ENCODE measurements at places on chromosomes 16 and 17.

DNA sequence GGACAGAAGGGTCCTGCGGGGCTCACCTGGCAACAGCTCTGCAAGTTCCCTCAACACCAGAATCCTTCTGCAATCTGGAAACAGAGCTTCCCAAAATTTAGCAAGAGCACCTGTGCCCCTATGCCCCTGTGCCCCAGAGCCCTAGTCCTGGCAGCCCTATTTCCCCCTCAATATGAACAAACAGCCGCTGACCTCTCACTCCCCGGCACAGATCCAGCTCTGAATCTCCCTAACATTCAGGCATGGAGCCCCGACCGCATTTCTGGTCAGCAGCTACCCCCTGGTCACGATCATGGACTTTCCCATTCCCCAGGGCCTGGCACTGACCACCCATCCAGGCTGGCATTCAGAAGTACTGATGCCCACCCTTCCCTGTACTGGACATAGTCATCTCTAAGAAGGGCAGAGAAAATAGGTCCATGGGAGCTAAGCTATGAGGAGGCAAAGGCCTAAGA, 110.8 kb upstream of the SMURF2 start:
- DNase-seq: no peak
- H3K27me3 ChIP-seq: peaks cover 7% of the 10 kb centered on the region
- H3K27ac ChIP-seq: peak overlapping the region; percentile 16

GRCh38 chr16:49838441-49839016, 17.4 kb downstream of the ZNF423 start:
- H3K36me3 ChIP-seq: no peaks in the 10 kb centered on the region
- H3K4me1 ChIP-seq: peaks cover 21% of the 10 kb centered on the region
- H3K27me3 ChIP-seq: peaks cover 25% of the 10 kb centered on the region
- H3K27ac ChIP-seq: no peak overlapping the region
- H3K4me3 ChIP-seq: no peak overlapping the region
- no peak for DNase-seq

DNA sequence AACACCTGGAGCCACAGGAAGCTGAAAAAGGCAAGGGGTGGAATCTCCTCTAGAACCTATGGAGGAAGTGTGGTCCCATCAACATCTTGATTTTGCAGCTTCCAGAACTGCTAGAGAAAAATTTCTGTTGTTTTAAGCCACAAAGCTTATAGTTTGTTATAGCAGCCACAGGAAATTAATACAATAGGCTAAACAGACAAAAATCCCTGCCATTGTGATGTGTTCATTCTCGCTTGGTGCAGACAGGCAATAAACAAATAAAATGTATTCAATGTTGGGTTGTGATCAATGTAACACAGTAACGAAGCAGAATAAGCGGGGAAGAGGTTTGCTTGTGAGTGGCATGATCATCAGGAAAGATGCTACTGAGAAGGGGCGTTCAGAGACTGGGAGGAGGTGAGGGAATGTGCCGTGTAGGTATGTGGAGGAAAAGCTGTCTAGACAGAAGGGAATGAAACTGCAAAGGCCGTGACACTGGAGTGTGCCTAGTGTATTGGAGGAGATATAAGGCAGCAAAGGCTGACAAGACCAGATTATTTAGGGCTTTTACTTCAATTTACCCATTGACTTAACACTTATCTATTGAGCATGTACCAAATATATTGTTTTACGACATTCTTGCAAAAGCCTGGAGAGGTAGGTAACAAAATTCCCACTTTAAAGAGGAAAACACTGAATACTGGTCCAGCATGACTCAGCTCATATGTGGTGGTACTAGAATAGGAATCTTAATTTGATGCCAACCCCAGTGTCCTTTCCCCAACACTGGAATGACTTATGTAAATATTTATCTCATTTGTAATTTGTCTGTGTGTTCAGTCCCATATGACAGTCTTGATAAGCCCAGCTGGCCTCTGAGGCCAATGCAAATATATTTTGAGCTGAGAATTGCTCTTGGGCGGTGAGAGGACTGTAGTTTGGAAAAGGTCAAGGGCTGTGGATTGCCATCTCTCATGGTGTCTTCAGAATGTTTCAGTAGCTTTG, 375.9 kb downstream of the CDH13 start:
- no peaks in the 10 kb centered on the region for H3K4me1 ChIP-seq
- no peaks in the 10 kb centered on the region for H3K36me3 ChIP-seq
- no peak for DNase-seq
- H3K27ac ChIP-seq: no peak overlapping the region
- no peak overlapping the region for H3K4me3 ChIP-seq

- no peak overlapping the region for H3K4me3 ChIP-seq
- H3K4me1 ChIP-seq: peaks cover 49% of the 10 kb centered on the region
- H3K27me3 ChIP-seq: peaks cover 51% of the 10 kb centered on the region
- no peaks in the 10 kb centered on the region for H3K36me3 ChIP-seq
- no peak for DNase-seq
- H3K27ac ChIP-seq: no peak overlapping the region
Observed at GRCh38 chr17:76840443-76840767, 27.8 kb upstream of the MGAT5B start.

- H3K4me1 ChIP-seq: peaks cover under 1% of the 10 kb centered on the region
- DNase-seq: no peak
- no peak overlapping the region for H3K4me3 ChIP-seq
Observed at GRCh38 chr16:9154567-9155410, 63.3 kb downstream of the HAPSTR1 start.

GRCh38 chr16:55488306-55488705, 9.3 kb downstream of the MMP2 start:
- no peak overlapping the region for H3K4me3 ChIP-seq
- no peaks in the 10 kb centered on the region for H3K4me1 ChIP-seq
- H3K27me3 ChIP-seq: peaks cover 13% of the 10 kb centered on the region
- H3K27ac ChIP-seq: no peak overlapping the region
- no peaks in the 10 kb centered on the region for H3K36me3 ChIP-seq

- no peak for DNase-seq
- H3K27ac ChIP-seq: no peak overlapping the region
- peaks cover 25% of the 10 kb centered on the region for H3K4me1 ChIP-seq
- H3K4me3 ChIP-seq: no peak overlapping the region
Observed at GRCh38 chr17:80995131-80995530, 3.5 kb downstream of the CHMP6 start.

GRCh38 chr17:7060165-7060891, 16.4 kb upstream of the SLC16A11 start:
- H3K27me3 ChIP-seq: peaks cover 22% of the 10 kb centered on the region
- H3K36me3 ChIP-seq: no peaks in the 10 kb centered on the region
- no peak overlapping the region for H3K27ac ChIP-seq
- H3K4me1 ChIP-seq: peaks cover 15% of the 10 kb centered on the region

Measured in stimulated activated naive B cell treated with anti-CD40 and anti-IgM and Interleukin-4, amounts not matched to agents 10 μg/mL and 1 μg/mL and 100 μg/mL, for 72 hours (primary cell).